ENCODE measurements at places on chromosomes 3 and 15.
A peak's percentile ranks its signal among the peaks of the same experiment; 100 is the strongest.

GRCh38 chr3:5020242-5020722 lies 41.0 kb downstream of the BHLHE40 start:
- DNase-seq, result no peak

DNA sequence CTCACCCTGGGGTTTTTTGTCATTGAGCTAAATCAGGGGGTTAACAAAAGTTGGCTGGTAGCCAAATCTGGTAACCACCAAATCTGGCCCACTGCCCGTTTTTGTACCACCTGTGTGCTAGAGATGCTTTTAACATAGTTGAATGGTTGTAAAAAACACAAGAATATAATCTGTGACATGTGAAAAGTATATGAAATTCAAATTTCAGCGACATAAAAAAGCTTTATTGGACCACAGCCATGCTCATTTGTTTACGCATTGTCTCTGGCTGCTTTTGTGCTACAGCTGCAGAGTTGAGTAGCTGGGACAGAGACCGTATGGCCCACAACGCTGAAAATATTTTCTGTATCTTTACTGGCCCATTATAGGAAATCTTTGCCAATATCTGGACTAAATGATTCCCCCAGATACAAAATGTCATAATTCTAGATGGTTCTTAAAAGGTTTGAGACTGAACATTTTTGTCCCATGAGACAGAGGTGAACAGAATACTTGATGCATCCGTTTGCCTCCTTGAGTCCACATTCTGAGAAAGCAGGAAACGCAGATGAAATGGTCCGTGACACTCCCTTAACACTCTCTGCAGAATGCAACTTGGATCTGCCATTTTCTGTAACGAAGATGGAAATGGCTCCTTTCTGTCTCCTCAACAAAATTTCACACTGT lies 120.9 kb upstream of the PDZRN3 start:
- DNase-seq, result no peak

DNA sequence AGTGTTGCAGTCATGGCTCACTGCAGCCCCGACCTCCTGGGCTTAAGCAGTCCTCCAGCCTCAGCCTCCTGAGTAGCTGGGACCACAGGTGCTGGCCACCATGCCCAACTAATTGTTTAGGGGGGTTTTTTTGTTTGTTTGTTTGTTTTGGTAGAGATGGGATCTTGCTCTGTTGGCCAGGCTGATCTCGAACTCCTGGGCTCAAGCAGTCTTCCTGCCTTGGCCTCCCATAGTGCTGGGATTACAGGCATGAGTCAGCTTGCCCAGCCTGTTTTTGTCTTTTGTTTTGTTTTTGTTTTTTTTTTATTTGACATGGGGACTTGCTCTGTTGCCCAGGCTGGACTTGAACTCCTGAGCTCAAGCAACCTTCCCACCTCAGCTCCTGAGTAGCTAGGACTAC lies 17.4 kb downstream of the NDUFB5 start:
- DNase-seq, result no peak

- DNase-seq, result no peak
Measured at GRCh38 chr3:133973249-133973980, 56.3 kb downstream of the SLCO2A1 start.

GRCh38 chr3:48648188-48648850 lies 13.1 kb upstream of the SLC26A6 start:
- DNase-seq, result no peak

DNA sequence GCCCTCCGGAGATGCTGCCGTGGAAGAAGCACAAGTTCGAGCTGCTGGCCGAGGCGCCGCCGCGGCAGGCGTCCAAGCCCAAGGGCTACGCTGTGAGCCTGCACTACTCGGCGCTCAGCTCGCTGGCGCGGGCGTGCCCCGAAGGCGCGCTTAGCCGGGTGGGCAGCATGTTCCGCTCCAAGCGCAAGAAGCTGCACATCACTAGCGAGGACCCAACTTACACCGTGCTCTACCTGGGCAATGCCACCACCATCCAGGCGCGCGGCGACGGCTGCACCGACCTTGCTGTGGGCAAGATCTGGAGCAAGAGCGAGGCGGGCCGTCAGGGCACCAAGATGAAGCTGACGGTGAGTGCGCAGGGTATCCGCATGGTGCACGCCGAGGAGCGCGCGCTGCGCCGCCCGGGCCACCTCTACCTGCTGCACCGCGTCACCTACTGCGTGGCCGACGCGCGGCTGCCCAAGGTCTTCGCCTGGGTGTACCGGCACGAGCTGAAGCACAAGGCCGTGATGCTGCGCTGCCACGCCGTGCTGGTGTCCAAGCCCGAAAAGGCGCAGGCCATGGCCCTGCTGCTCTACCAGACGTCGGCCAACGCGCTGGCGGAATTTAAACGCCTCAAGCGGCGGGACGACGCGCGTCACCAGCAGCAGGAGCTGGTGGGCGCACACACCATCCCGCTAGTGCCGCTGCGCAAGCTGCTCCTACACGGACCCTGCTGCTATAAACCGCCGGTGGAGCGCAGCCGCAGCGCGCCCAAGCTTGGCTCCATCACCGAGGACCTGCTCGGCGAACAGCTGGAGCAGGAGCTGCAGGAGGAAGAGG lies 1.3 kb downstream of the FAM43A start:
- DNase-seq, result peak; percentile 61

DNA sequence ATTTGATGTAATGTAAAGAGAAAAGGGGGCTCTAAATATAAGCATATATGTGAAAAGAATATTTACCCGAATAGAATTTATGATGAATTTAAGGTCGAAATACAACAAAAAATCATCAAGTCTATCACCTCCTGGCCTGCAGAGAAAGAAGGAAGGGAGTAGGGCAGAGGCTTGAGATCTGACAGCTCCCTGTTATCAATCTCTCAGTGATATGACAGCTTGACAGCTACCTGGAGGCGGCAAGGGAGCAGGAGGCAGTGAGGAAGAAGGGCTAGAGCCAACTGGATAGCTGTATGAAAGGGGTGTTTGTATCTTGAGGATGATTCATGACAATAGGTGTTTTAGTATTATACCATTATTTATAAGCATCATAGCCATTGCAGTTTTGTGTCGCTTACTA lies 299.8 kb upstream of the DNAJC19 start:
- no peak for DNase-seq

DNA sequence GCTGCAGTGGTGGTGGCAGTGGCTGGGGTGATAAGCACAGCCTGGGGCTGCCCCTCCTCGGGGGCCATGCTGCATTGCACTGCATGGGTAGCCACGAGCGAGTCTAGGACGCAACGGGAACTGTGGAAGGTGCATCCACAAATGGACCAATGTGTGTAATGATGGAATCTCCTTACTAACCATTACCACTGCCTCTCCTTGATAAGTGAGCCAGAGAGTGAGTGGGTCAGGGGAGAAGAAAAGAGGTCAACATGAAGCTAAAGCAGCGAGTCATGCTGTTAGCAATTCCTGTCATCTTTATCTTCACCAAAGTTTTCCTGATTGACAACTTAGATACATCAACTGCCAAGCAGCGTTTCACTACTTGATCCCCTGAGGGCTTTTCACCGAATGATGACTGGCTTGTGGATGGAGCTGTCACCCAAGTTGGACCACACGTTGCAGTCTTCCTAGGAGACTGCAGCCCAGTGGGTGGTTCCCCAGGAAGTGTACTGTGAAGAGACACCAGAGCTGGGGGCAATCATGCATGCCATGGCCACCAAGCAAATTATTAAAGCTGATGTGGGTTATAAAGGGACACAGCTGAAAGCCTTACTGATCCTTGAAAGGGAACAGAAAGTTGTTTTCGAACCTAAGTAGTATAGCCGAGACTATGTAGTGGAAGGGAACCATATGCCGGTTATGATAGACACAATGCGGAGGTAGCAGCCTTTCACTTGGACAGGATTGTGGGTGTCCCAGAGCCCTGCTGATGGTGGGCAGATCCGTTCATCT lies 20.6 kb downstream of the SAMD7 start:
- DNase-seq, result no peak

DNA sequence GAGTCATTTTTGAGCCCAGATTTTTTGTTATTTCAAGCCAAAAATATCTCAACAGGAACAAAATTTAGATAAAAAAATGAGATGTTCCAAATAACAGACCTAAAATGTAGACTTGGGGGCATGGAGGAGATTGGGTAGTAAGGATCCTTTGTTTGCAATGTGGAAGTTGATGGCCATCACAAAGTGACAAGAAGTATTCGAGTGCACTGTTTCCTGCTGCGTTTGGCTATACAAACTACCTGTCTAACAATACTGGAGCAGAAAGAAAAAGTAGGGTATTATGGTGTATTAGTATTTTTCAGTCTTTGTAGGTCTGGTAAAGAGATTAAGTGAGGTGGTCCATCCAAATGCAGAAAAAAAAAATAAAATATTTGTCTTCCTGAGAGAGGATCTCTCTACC lies 284.2 kb downstream of the C3orf38 start:
- DNase-seq, result no peak

- DNase-seq, result no peak
Measured at GRCh38 chr15:95051861-95052260, 820.5 kb downstream of the MCTP2 start.

GRCh38 chr3:71984843-71985613 lies 200.1 kb upstream of the PROK2 start:
- no peak for DNase-seq

DNA sequence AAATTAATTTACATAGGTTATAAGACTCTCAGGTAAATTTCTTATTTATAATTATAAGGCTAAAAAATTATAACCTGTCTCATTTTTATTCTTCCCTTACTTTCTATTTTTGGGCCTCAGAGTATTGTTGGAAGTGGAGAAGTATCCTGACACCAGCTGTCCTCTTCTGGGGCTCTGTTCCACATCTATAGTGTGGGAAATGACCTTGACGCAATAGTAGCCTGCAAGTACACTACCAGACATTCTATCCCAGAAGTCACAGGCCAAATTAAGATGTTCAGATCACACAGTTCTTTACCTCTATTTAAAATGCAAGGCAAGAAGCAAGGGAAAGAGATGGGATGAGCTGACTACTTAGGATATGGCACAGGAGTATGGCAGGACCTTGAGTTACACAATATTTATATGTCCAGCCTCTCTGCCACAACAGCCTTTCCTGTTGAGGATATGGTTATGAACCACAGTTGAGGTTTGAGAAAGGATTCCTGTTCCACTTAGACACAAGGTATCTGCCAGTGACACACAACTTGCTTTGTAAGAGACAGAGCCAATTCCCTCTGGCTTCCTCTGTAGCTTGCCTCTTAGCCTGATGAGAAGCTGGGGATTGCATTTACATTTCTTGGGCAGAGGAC lies 158.0 kb upstream of the IL12A start:
- no peak for DNase-seq

GRCh38 chr3:58473275-58473674 lies 18.6 kb upstream of the KCTD6 start:
- DNase-seq, result no peak

GRCh38 chr3:178602856-178603255 lies 66.6 kb downstream of the KCNMB2 start:
- DNase-seq, result no peak

- no peak for DNase-seq
Measured at GRCh38 chr15:65327651-65328393, 23.3 kb downstream of the RNU5B-1 start.

- no peak for DNase-seq
Measured at GRCh38 chr3:64026346-64026745, 3.1 kb upstream of the PSMD6 start.

DNA sequence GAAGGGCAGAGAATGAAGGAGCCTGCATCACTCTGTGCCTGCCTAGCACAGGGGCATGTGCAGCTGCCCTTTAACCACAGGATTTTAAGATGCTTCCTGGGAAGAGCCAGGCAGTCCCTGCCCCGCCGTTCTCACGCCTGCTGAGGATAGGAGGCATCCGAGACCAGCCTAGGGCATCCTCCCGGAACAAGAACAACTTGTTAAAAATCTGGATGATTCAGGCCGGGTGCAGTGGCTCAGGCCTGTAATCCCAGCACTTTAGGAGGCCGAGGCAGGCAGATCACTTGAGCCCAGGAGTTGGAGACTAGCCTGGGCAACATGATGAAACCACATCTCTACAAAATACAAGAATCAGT lies 15.2 kb downstream of the NRROS start:
- no peak for DNase-seq

GRCh38 chr3:48403533-48404439 lies 26.1 kb downstream of the PLXNB1 start:
- DNase-seq, result no peak

GRCh38 chr3:182596676-182597410 lies 196.5 kb upstream of the ATP11B start:
- peak; percentile 18 for DNase-seq

DNA sequence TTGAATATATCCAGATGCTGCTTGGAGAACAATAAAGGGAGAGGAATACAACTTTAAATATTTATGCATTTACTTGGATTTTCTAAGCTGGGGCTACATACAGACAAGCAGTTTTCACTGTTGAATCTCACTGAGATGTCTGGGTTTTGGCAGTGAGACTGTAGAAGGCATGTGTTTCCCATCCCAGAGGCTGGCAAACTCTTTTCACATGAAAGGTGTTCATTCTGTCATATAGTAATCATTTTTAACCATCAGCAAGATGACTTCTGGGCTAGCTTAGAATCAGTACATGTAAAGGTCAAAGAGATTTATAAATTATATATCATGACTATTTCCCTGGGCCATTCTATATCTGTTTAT lies 218.7 kb upstream of the SGO1 start:
- no peak for DNase-seq

DNA sequence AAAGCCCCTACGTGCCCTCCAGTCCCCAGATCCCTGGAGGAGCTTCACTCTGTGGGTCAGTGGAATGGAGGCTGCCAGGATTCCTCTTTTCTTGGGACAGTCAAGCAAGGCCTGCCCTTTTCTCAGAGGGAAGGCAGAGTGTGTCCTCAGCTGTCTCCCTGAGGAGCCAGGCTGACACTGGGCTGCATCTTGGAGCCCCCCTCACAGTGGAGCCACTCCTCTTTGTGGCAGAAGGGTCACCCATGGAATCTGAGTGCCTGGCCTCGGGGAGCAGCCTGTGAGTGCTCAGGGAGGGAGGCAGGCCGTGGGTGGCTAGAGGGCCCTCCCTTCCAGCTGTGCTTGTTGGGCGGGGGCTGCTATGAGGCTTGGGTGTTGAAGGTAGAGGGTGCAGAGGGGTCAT lies 41.2 kb downstream of the BOC start:
- DNase-seq, result no peak

DNA sequence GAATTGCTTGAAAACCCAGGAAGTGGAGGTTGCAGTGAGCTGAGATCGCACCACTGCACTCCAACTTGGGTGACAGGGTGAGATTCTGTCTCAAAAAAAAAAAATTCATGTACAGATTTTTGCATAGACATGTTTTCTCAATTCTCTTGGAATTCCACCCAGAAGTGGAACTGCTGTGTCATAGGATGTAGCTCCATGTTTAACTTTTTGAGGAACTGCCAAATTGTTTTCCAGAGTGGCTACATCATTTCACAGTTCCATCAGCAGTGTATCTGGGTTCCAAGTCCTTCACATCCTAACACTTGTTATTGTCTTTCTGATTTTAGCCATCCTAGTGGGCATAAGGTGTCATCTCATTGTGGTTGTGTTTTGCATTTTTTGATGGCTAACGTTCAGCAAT lies 9.9 kb downstream of the CAPN7 start:
- DNase-seq, result no peak

GRCh38 chr3:143328451-143328850 lies 208.9 kb downstream of the CHST2 start:
- DNase-seq, result peak; percentile 13

DNA sequence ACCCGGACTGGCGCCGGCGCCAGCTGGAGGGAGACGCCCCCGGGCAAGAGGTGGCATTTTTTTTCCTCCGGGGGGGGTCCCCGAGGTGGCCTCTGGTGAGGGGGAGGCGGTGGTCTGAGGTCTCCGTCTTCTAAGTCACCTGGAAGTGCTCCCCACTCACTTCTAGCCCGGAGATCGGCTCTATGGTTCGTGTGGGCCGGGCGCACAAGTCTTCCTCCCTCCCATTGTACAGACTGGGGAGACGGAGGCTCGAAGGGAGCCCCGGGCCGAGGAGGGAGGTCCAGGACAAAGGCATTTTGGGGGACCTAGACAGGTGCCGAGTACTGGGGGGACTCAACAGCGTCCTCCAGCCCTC lies 4.4 kb downstream of the GATA2 start:
- peak; percentile 71 for DNase-seq
